HEK293T (cell line): ENCODE measurements at places on chromosomes 3 and 15.

- no peak for DNase-seq
Measured at GRCh38 chr3:159635047-159635641, 353.5 kb upstream of the IL12A start.

GRCh38 chr15:23596736-23597135 is 31.3 kb downstream of the MKRN3 start:
- DNase-seq, result no peak

DNA sequence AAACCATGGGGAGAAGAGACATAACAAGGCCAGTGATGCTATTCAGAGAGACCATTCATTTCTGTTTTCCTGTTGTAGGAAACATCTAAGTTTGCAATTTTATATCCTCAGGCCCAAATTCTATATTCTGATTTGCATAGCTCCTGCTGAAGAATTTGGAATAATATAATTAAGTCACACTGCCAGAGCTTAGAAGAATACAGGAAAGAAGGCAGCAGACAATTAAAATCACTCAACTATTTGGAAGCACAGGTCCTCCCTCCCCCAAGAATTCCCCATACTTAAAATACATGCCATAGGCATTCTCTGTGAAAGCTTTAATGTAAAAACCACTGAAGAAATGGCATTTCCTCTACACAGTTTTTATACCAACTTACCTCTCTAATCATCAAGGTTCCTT is 66.9 kb upstream of the SLC2A2 start:
- DNase-seq, result no peak

GRCh38 chr3:104108522-104108921 is 1258.2 kb upstream of the ALCAM start:
- no peak for DNase-seq

DNA sequence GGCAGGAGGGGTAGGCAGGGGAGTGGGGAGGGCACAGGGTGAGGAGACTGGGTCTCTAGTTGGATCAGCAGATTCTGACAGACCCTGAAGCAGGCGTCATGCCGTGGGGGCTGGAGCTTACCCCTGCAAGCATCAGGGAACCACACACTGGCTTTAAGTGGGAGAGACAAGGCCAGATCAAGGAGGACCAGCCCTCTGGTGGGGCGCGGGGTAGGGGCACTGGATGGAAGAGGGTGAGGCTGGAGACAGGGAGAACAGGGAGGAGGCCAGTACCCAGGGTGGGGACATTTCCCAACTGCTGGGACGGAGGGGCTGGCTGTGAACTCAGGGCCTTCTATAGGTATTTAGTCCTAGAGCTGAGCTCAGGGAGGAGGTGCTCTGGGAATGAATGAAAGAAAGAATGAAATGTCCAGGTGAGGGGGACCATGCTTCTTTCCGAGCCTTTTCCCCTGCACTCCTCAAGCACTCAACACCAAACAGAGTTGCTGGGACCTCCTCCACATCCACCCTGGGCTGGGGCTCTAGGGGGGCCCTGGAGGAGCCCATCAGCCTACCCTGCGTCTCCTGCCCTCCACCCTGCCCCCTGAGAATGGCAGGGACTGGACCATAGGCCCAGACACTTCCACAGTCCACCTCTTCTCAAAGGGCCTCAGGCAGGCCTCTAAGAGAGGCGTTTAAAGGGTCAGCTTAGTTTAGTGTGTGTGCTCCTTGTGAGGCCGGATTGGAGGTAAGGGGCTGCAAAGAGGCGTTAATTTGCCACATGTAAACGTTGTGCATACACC is 49.0 kb upstream of the FGD5 start:
- no peak for DNase-seq
